H9 (cell line): ENCODE measurements at places on chromosomes 12 and 14. TPM values are rescaled to one million over a fixed set of nuclear protein-coding genes. Genes with fewer than 3 reads are reported as not detected.
A peak's percentile ranks its signal among the peaks of the same experiment; 100 is the strongest.

DNA sequence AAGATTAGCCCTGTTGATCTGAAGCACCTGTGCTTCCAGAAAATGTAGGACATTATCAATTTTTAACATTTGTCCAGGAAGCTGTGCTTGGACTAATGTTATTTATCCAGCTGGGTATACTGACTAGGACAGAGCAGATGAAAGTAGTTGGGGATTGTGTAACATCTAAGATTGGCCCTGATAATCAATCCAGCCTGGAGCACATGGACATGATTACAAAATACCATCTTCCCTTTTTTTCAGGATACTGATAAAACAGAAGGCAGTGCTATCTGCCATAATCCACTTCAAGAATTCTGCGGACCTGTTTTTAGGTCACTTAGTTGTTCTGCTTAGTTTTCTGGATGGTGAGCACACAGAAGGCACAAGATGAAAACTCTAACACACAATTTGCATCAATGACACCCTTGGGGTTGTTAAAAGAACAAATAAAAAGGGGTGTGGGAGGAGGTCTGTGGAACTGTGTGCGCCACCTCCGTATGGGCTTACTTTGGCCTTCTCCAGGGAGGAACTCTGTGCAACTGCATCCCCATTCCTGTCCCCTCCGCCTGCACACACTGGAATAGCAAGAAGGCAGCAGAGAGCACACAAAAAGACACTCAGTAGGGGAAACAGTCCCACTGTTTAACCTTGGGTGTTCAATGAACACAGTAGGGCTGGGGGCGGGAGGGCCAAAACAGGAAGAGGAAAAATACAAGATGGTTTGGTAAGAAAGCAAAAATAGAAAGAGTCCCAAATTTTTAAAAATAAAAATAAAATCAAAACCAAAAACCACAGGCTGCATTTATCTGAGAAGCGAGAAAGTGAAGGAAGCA is 31.1 kb upstream of the DUSP6 start:
- no peak overlapping the region for H3K4me3 ChIP-seq
- peaks cover 11% of the 10 kb centered on the region; the same call in 1 of the 2 replicates for H3K4me1 ChIP-seq
- H3K27me3 ChIP-seq, result no peaks in the 10 kb centered on the region
- H3K36me3 ChIP-seq, result no peaks in the 10 kb centered on the region
- H3K27ac ChIP-seq, result no peak overlapping the region

DNA sequence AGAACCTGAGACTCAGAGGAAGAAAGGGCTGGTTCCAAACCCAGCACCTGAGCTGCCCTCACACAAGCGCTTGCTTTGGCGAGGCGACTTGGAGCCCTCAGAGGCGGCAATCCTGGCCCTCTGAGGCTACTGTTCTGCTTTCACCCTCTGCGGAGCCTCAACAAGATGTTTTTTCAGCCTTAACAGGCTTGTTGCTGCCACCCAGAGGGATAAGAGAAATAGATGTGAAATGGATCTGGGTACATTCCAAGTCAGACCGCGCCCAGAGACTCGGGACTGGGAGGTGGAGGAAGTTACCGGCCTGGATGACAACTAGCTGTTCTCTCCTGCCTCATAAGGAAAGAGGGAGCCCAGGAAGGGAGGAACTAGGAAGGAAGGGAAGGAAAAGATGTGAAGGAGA is 89.6 kb downstream of the TTC7B start:
- H3K36me3 ChIP-seq, result no peaks in the 10 kb centered on the region; the same call in 1 of the 2 replicates
- no peaks in the 10 kb centered on the region for H3K4me1 ChIP-seq
- peak; percentile 45 for DNase-seq
- H3K4me3 ChIP-seq, result no peak overlapping the region
- H3K27ac ChIP-seq, result no peak overlapping the region

ASCL1 gene
- total RNA-seq, result 0.20 TPM in 1 of 2 replicates, not detected in the other

DNA sequence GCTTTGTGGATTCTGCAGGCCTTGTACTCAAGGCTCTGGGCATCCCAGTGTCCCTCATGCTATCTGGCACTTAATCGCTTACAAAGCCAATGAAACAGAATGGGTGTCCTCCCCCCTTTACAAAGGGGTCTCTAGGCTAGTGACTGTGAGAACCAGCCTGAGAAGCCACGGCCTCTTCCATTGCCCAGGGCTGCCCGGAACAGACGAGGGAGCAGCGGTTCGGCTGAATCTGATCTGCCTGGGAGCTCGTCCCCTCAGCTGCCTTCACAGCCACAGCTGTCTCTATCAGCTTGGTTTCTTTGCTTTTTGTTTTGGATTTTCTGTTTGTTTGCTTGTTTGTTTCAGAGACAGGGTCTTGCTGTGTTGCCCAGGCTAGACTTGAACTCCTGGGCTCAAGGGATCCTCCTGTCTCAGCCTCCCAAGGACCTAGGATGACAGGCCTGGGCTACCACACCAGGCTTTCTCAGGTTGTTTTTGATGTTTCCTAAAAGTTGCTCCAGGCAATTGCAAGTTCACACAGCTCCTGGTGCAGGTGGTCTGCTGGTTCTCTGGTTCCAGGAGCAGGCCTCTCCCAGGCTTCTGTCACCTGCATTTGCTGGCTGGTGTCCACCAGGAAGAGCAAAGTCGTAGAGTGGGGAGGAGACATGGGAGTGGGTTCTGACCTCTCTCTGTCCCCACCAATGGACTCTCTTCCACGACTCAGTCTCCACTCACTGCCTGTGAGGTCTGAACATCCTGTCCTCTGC is 10.9 kb upstream of the RIN3 start:
- H3K4me3 ChIP-seq, result no peak overlapping the region
- no peaks in the 10 kb centered on the region for H3K36me3 ChIP-seq
- H3K27ac ChIP-seq, result no peak overlapping the region
- no peaks in the 10 kb centered on the region; the same call in 1 of the 2 replicates for H3K4me1 ChIP-seq

- H3K27ac ChIP-seq, result no peak overlapping the region
- H3K4me3 ChIP-seq, result no peak overlapping the region
- H3K36me3 ChIP-seq, result no peaks in the 10 kb centered on the region
- no peaks in the 10 kb centered on the region for H3K27me3 ChIP-seq
These were observed 33.4 kb upstream of the BHLHE41 start for GRCh38 chr12:26158078-26158764.

GRCh38 chr14:106518054-106518943 is 991.9 kb downstream of the TMEM121 start:
- peaks cover 4% of the 10 kb centered on the region; the same call in 1 of the 2 replicates for H3K36me3 ChIP-seq
- no peak overlapping the region for H3K27ac ChIP-seq
- no peak overlapping the region for H3K4me3 ChIP-seq
- no peaks in the 10 kb centered on the region for H3K4me1 ChIP-seq

SMOC1 gene
- total RNA-seq, result 0.68 and 0.72 TPM in 2 replicates

DNA sequence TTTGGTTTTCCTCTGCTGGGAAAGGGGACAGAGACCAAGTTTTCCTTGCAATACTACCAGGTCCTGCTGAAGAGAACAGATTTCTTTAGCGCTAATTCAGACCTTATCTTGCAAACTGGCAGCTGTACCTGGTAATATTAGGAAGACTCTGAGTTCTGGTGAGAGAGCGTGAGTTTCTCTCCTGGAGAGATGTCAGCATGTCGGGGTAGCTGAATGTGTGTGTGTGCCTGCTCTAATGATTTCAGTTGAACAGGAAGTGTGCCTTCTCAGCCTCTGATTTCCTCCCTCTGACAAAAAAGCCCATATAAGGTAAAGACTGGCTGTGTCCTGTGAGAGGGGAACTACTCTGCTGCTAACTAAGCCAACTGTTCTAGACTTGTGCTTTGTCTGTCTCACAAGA is 10.3 kb upstream of the ERP27 start:
- peaks cover 6% of the 10 kb centered on the region; the same call in 1 of the 2 replicates for H3K4me1 ChIP-seq
- no peak overlapping the region for H3K4me3 ChIP-seq

DNA sequence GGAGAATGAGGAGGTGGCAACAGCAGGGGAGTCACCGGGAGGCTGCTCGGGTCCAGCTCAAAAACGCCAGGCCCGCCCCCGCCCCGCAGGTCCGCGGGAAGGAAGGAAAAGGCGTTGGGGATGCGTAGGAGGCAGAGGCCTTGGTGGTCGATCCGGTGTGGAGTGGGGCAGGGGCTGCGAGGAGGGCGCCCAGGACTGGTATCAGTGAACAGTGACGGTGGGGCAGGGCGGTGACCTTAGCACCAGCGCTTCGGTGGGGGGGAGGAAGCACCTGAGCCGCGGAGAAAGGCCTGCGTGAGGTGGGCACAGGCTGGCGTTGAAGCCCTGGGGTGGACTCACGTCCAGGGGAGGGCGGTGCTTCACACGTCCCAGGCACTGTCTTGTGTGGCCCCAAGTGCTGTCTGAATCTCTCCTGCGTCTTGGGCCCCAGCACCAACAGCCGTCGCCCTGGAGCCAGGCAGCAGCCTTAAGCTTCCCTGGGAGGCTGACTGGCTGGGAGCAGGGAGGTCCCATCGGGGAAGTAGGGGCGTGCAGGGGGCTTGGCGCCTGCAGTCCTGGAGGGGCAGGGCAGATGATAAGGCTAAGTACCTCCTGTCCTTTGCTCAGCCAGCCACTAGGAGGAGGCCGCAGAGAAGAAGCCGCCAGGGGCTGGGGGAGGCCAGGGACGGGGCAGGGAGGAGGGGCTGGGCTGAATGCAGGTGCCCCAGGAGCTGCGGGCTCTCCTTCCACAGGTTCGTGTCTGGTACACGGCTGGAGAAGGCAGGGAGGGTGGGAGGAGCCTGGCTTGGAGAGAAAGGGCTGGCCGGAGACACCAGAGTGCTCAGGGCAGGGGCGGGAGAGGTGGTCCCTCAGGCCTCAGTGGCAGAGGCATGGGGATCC is 26.5 kb downstream of the ZBTB42 start:
- peak overlapping the region; percentile 65 for H3K4me3 ChIP-seq
- peaks cover 5% of the 10 kb centered on the region for H3K36me3 ChIP-seq
- H3K4me1 ChIP-seq, result no peaks in the 10 kb centered on the region
- no peak overlapping the region for H3K27ac ChIP-seq
- H3K27me3 ChIP-seq, result peaks cover 8% of the 10 kb centered on the region; the same call in 1 of the 2 replicates

GRCh38 chr12:39102474-39103209 is 197.3 kb upstream of the CPNE8 start:
- no peaks in the 10 kb centered on the region for H3K36me3 ChIP-seq
- peaks cover 5% of the 10 kb centered on the region; the same call in 1 of the 2 replicates for H3K4me1 ChIP-seq
- no peak overlapping the region for H3K27ac ChIP-seq

DNA sequence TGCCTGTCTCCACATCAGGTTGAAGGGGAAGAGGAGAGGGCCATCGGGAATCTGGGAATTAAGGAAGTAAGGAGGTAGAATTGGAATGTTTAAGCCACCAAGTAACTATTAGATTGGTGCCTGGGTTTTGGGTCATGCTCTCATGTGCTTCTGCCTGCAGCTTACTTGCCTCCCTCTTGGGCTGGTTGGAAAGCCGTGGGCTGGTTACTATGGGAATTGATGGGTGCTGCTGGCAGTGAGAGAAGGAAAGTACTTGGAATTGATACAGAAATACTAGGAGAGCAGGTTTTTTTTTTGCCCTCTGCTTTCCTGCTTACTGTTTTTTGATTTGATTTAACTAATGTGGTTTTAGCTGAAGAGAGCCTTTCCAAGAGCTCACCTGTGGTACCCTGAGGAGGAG is 493.5 kb upstream of the RGS6 start:
- no peaks in the 10 kb centered on the region; the same call in 1 of the 2 replicates for H3K4me1 ChIP-seq
- no peaks in the 10 kb centered on the region for H3K27me3 ChIP-seq
- DNase-seq, result no peak
- no peak overlapping the region for H3K4me3 ChIP-seq

GRCh38 chr14:61346793-61347192 is 25.4 kb downstream of the PRKCH start:
- H3K27me3 ChIP-seq, result no peaks in the 10 kb centered on the region
- H3K4me1 ChIP-seq, result no peaks in the 10 kb centered on the region
- no peak overlapping the region for H3K4me3 ChIP-seq
- no peak for DNase-seq
- H3K36me3 ChIP-seq, result no peaks in the 10 kb centered on the region

SLC15A4 gene
- 21.6 and 23.0 TPM in 2 replicates for total RNA-seq
